CD4-positive, alpha-beta T cell treated with Interferon alpha-2 for 1 hour (primary cell): ENCODE measurements at places on chromosomes 11 and 22.

DNA sequence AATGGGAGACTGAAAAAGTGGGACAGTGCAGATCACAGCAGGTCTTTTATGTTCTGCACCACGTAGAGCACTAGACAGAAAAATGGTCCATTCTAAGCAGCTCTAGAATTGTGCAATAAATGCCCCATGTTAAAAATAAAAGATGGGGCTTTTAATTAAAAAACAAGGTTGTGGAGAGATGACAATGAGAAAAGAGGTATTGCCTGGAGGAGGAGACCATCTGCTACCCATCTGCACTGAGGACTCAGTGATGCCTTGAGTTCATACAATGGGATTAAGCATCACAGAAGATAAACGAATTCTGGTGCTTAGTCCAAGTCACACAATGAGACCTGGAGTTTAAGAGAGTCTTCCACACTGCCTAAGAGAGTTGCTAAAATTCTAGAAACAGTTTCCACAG lies 73.6 kb downstream of the PAK1 start:
- no peak for DNase-seq

DNA sequence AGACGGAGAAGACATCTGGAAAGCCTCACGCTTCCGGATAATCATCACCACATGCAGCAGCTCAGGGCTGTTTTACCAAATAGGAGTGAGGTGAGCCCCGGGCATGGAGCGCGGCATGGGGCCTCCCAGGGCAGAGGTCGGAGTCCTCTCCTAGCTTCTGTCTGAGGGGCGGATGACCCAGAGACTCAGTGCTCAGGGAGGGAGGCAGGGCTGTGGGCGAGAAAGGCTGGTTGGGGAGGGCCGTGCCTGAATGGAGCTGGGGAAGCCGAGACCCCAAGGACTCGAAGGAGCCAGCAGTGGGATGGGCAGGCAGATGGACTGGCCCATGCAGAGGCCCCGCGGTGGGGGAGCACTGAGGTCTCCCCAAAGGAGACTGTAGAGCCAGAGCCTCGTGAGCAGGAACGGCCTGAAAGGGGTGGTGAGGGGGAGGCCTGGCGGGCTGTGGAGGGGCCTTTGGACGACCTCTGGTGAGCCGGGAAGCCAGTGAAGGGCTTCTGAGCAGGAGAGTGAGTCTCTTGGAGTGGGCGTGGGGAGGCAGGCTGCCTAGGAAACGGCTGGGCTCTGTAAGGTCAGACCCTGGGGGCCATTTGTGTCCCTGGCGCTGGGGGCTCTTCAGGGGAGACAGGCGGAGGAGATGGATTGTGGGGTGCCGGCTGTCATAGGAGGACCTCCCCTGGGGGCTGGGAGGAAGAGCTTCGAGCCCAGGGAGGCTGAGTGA lies 24.7 kb upstream of the PANX2 start:
- DNase-seq, result no peak

DNA sequence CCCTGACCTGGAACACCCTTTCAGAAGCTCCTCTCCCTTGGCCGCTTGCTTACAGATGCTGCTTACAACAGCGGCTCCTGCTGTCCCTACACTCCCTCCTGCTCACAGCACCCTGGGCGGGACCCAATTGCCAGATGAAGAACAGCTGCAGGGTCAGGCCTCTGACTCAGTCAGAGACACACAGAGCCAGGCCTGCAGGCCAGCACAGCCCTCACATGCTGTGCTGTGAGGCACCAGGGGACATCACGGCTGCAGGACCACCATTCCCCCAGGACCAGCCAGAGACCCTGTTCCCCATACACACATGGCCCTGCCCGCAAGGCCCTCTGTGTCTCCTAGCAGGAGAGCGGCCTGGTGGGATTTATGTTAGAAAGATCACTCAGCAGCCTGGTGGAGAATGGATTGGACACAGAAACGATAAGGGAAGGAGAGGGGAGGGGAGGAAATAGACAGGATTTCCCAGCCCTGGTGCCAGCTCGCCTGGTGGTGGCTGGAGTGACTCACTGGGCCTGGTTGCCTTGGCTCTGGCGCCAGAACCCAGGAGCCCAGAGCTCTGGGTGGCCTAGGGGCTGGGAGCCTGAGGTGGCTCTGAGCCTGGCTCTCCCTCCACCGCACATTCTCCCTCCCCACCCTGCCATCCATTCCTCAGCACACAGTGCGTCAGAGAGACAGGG lies 6.7 kb downstream of the CAPN5 start:
- no peak for DNase-seq

DNA sequence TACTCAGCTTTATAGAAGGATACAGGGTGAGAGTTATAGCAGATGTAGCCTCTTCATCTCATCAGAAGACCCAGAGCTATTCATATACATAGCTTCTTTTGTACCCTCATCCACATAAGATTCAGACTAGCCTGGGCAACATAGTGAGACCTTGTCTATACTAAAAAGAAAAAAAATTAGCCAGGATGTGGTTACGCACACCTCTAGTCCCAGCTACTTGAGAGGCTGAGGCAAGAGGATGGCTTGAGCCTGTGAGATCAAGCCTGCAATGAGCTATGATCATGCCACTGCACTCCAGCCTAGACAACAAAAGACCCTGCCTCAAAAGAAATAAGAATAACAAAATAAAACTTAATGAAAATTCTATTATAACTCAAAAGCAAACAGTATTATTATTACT lies 36.7 kb upstream of the B3GNT6 start:
- DNase-seq, result peak; percentile 3

- DNase-seq, result no peak
Measured at GRCh38 chr11:86363424-86363823, 11.3 kb upstream of the CCDC81 start.

DNA sequence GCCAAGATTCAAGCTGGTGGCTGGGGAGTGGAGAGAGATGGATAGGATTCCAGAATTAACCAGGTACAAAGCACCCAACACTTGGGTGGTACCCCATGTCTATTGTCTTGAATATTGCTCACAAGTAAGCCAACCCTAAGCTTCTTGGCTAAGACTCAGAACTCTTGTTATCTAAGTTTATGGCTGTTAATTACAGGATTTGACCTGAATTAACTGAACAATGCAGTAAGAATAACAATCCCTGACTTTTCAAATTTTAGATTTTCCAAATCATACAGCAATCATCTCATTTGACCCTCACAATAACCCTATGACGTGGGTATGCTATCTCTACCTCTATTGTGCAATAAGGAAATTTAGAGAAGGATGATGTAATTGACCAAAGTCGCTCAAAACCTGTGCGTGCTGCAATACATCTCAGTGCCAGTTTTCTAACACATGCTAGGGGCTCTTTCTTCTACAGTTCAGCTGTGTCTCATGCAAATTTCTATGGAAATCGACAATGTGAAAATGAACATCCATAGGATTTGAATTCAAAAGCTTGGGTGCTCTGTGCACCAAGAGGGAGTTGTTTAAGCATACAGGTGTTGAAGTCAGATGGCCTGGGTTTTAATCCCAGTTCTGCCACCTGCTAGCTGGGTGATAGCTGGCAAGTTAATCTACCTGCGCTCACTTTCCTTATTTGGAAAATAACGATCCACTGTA lies 40.1 kb upstream of the APLNR start:
- DNase-seq, result no peak

DNA sequence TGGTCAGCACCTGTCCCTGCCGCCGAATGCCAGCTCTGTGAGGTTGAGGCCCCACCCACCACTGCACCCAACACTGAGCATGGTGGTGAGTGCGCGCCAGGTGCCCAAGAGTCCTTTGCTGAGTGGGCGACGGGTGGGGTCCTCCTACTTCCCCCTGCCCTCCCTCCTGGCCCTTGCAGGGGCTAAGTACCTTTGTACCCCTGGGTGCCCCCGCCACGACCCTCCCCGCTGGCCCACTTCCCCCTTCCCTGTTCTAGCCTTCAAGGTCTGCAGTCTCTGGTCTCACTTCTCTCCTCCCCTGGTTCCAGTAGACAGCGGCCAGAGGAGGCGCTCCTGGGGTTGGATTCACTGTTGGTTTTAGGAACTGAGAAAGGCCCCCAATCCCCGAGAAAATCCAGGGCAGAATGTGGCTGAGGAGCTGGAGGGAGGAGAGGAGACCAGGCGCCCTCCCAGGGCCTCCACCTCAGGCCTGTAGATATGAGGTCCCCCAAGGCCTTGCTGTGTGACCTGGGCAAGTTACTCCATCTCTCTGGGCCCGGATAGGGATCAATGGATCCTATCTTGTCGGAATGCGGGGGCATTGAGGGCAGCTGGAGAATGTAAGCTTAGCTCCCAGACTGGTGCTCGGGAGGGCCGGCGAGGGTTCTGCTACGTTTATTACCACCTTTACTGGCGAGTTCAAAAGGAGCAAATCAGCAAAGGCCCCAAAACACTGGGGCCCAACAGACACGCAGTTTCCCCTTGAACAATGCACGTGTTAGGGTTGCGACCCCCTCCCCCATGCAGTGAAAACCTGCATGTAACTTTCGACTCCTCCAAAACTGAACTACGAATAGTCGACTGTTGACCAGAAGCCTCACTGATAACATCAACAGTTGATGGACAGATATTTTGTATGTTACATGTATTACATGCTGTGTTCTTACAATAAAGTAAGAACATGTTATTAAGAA lies 31.9 kb upstream of the SMIM38 start:
- no peak for DNase-seq

GRCh38 chr11:71542879-71543777 lies 5.1 kb upstream of the KRTAP5-9 start:
- DNase-seq, result no peak

DNA sequence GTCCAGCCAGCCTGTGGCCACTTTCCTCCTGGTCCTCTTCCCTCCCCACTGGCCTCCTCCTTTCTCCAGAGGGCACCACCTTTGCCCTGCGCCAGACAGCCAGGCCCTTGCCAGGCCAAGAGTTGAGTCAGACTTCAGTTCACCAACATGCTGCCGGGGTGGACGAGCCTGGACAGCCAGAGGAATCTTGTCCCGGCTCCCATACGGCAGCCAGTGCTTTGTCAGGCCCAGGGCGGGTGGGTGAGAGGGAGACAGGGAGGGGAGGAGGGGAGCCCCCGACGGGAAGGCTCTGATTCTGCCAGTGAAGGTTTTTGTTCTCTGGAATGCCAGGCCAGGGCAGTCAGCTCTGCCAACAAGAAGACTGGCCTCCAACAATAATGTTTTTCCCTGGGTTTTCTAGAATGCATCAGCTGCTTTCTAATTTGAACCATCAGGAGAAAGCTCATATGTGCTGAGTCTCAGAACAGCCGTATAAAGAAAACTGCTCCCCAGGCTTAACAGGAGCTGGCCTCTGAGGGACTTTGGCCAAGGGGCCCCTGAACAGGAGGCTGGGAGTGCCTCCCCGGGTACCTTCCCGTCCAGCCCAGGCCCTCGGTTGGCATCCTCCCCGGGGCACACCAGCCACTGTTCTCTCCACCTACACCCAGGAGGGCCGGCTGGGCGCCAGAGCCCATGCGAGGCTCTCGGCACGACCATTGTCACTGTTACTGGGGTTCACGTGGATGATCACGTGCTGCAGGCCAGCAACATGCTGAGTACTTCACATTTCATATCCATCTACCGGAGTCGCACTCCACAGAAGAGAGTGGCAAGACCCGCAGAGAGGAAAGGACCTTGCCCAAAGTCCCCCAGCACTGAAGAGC lies 28.6 kb downstream of the LIF start:
- no peak for DNase-seq
